ENCODE measurements at places on chromosomes 5 and 9.

GRCh38 chr5:126339215-126339805, 83.9 kb upstream of the GRAMD2B start:
- peak; percentile 15 for DNase-seq

DNA sequence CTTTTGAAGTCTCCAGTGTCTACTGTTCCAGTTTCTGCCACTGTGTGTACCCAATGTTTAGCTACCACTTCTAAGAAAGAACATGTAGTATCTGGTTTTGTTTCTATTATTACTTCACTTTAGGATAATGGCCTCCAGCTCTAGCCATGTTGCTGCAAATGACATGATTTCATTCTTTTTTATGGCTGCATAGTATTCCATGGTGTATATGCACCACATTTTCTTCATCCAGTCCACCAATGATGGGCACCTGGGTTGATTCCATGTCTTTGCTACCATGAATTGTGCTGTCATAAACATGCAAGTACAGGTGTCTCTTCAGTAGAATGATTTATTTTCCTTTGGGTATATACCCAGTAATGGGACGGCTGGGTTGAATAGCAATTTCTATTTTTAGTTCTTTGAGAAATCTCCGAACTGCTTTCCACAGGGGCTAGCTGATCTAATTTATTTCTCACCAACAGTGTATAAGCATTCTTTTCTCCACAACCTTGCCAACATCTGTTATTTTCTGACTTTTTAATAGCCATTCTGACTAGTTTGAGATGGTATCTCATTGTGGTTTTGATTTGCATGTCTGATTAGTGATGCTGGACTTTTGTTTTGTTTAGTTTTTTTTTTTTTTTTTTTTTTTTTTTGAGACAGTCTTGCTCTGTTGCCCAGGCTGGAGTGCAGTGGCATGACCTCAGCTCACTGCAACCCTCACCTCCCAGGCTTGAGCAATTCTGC, 68.9 kb downstream of the WDR41 start:
- peak; percentile 14 for DNase-seq

- DNase-seq, result no peak
These were observed 624.6 kb downstream of the BNC2 start for GRCh38 chr9:16245756-16246440.

DNA sequence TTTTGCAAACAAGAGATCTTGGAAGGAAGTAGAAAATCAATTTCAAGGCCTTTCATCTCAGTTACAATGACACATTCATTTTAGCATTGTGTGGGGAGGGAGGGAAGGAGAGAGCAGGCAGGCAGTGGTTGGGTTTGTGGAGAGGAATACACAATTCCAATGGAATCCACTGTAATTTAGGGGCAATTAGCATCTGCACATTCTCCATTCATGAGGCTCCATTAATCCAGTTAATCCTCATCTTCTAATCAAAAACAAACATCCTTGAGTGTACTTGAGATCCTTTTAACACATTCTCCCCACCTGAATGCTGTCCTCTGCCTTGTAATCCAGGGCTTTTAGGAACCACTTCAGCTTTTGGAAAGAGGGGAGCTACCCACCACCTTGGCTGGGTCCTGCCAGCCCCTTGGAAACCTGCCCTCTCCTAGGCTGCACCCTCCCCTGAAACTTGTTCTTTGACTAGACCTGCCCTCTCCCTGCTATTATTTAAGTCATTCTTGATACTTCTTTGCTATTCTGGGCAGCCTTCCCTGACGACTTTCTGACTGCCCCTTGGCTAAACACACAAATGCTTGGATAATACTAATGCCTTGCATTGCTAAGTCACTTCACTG, 271.2 kb downstream of the SLIT3 start:
- no peak for DNase-seq

DNA sequence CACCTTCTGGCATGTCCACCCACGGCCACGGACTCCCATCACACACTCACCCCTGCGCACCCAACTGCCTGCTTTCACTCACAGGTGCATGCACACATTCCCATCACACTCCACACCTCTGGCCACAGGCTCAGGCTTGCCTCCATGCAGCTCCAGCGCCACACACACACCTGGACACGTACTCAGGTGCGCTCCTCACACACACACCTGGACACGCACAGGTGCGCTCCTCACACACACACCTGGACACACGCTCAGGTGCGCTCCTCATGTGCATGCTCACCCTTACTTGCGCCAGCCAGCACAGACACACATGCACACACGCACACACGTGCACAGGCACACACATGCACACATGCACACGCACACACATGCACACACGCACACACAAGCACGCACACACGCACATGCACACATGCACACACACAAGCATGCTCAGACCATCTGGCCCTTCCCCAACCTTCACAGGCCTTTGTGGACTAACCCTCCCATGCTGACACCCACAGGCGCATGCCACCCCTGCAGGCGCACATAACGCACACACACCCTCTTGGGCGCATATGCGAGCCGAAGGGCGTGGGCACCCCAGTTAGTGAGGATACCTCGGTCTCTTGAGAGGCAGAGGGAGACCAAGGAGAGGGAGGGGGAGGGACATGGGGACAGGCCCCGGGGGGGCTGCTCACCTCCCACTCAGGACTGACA, 8.3 kb downstream of the GRIN1 start:
- no peak for DNase-seq

GRCh38 chr9:4559261-4560182, 69.3 kb downstream of the SLC1A1 start:
- DNase-seq, result peak; percentile 38

DNA sequence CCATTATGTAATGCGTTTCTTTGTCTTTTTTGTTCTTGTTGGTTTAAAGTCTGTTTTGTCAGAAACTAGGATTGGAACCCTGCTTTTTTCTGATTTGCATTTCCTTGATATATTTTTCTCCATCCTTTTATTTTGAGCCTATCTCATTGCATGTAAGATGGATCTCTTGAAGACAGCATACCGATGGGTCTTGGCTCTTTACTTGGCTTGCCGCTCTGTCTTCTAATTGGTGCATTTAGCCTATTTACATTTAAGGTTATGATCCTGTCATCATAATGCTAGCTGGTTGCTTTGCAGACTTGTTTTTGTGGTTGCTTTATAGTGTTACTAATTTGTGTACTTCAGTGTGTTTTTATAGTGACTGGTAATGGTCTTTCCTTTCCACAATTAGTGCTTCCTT, 13.3 kb upstream of the CDKN2B start:
- no peak for DNase-seq

DNA sequence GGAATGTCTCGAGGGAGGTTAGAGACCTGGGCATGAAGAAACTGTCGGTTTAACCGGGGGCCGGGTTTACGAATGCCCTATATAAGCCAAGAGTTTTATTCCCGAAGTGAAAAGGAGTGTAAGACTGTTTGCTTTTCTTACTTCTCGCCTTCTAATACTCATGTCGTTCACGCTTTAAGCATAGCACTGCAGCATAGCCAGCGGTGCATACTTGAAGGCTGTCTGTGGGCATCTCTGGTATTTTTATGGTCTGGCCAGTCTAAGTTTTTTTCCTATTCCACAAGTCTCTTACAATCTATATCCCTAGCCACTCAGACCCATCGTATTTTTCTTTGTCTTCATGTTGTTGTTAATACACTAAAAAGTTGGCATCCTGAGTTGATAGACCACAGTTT, 1.2 kb downstream of the UHRF2 start:
- no peak for DNase-seq

DNA sequence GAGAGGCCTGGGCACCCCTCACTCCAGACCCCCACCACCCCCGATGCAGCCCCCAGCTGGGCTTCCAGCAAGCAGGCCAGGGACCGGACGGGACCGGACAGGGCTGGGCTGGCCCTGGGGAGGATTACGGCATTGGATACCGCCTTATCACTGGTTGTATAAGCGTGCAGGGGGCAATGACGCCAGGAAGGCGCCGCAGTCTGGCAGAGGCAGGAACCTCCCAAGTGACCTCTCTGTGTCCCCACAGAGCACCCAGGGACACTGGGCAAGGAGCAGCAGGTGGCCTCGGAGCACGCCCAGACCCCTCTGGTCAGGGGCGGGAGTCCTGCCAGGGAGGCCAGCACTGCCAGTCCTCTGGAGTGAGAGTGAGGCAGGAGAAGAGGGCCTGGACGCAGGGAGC, 723 bp upstream of the LCN15 start:
- no peak for DNase-seq

- no peak for DNase-seq
These were observed 282.9 kb downstream of the NFIB start for GRCh38 chr9:14031060-14031414.

DNA sequence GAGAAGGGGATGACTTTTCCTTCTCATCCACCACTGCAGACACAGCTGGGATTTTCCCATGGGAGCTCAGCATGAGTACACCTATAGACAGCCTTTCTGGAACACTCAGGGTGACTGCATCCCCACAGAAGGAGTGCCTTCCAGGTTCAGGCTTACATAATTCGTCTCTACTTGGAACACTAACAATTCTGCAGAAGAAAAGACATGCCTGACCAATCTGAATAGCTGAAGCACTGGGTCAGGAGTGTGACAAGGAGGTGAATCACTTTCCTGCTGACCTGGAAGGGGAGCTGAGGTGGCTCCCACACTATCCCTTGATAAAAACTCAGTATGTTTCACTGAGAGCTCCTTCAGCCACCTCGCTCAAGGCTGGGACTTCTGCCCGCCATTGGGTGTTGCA, 425.3 kb downstream of the TLR4 start:
- DNase-seq, result no peak

DNA sequence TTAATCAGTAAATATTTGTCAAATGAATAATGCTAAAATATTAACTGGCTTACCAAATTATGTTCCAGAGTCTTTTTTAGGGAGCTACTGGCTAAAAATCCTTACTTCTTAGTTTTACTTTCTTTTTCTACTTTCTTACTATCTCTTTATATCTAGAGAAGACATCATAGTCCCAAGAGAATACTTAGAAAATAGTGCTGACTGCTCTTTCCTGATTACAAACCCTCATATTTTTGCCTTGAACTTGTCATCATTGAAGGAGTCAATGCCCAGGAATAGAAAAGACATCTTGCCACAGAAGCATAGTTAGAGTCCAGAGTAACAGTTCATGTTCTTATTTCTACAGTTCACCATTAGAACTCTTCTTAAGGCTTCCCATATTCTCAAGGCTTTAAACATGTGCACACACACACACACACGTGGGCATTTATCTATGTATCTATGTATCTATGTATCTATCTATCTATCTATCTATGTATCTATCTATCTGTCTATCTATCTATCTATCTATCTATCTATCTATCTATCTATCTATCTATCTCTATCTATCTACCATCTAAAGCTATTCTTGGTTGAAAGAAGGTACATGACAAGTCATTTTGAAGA, 654.3 kb downstream of the ANXA1 start:
- DNase-seq, result no peak

- DNase-seq, result no peak
These were observed 609.9 kb upstream of the ACO1 start for GRCh38 chr9:31774571-31774970.

GRCh38 chr5:127909066-127909465, 174.5 kb upstream of the SLC12A2 start:
- DNase-seq, result no peak

DNA sequence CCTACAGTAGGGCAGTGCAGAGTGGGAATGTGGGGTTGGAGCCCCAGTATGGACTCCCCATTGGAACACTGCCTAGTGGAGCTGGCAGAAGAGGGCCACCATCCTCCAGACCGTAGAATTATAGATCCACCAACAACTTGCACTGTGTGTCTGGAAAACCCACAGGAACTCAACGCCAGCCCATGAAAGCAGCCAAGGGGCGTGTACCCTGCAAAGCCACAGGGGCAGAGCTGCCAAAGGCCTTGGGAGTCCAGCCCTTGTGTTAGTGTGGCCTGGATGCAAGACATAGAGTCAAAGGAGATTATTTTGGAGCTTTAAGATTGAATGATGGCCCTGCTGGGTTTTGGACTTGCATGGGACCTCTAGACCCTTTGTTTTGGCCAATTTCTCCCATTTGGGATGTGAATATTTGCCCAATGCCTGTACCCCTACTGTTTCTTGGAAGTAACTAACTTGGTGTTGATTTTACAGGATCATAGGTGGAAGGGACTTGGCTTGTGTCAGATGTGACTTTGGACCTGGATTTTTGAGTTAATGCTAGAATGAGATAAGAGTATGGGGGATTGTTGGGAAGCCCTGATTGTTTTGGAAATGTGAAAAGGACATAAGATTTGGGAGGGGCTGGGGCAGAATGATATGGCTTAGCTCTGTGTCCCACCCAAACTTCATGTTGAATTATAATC, 266.8 kb downstream of the SEMA5A start:
- no peak for DNase-seq

- no peak for DNase-seq
These were observed 165.0 kb upstream of the GPR151 start for GRCh38 chr5:146680846-146681584.

DNA sequence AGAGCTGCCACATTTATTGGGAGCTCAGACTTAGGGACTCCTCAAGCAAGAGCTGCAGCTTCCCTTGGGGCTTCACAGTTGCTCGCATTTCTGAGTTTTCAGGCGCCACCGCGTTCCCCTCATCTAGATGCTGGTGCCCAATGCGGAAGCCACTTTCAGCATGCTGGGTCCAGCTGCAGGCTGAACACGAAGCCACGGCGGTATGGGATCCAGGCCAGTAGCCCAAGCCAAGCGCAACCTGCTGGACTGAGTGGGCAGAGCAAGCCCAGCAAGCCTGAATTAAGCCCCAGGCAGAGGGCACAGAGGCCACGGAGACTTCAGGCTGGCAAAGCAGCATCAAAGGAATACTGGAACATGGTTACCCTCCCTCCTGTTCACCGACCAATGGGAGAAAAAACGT, 391.5 kb downstream of the HTR1A start:
- no peak for DNase-seq

GRCh38 chr5:82255844-82256243, 22.3 kb downstream of the RPS23 start:
- no peak for DNase-seq

GRCh38 chr9:31759703-31760102, 624.7 kb upstream of the ACO1 start:
- DNase-seq, result no peak

DNA sequence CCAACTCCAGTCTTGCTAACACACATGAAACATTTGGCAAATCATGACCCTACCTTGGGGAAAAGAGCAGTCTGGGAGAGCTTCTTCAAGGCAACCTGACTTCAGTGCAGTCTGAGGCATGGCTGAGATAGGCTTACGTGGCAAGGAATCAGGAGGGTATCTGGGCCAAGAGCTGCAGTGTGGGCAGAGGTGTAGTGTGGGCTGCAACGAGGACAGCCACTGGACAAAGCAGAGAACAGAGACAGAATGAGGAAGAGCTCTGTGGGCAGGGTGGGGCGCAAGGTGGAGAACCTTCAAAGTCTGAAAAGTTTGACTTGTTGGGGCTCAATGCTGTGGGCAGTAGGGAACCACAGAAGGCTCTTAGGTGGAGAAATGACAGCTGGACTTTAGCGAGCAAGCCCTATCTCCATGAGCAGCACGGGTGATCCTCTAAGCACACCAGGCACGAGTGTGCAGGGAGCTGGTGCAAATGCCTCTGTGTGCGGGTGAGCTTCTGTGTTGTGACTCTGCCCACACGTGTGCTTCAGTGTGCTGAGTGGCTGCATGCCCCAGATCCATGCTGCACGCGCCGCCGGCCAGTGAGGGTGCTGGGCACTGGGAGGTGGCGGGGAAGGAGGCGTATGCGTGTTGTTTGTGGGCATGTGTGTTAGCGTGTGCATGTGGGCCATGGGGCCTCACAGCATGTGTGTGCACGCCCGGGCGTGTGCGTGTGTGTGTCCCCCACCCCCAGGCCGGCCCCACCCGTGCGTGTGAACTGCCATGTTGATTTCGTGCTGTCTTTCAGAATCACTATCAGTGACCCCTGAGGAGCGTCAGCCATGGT, 23.3 kb downstream of the GOLGA2 start:
- no peak for DNase-seq

GRCh38 chr5:154179846-154180710, 10.5 kb upstream of the GALNT10 start:
- DNase-seq, result peak; percentile 15

- DNase-seq, result no peak
These were observed 212.5 kb downstream of the DAB2IP start for GRCh38 chr9:121863955-121864354.
